CMK (cell line): ENCODE measurements at places on chromosomes 7 and 10.

DNA sequence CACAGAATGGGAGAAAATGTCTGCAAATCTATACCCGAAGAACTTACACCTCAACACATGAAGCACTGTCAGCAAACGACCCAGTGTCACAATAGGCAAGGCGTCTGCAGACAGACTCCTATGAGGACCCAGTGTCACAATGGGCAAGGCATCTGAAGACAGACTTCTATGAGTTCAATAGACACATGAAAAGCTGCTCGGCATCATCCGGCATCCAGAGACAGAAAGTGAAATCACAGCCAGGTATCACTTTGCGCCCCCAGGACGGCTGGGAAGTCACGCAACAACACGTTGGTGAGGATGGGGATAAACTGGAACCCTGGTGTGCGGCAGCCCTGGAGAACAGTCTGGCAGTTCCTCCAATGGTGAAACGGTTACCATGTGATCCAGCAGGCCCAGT is 273.2 kb downstream of the ELFN1 start:
- DNase-seq: no peak

DNA sequence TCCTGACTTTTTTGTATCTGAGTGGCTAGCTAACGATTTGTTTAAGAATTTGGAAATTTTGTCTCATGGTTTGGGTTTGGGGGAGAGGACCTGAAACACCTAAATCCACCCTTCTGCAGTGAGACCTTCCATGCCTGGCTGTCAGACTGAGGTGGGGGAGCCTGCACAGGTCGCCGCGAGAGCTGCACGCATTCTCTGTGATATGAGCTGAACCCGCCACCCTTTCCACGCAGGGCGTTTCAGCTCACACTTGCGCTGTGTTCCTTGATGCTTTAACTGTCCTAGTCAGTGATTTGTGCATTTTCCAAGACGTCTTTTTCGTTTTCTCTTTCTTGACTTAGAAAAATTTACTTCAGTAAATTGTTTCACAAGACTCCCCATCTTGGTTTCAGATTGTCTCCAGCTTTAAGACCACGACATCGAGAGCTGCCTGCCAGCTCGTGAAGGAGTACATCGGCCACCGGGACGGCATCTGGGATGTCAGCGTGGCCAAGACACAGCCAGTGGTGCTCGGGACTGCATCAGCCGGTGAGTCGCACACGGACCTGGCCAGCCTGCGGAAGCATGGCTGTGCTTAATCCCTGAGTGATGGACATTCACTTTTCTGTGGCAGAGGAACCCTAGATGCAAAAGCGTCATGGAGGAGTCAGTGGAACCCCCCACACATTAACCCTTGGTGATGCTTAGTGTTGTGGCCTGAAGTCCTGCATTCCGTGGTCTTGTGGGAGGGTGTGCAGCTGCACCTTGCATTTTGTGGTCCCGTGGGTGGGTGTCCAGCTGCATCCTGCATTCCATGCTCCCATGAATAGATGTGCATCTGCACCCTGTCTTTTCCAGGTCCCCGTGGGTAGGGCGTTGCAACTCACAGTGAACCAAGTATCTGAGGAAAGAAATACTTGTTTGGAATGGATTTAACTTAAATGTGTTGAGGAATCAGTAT is 28.1 kb downstream of the WDR37 start:
- DNase-seq: no peak

DNA sequence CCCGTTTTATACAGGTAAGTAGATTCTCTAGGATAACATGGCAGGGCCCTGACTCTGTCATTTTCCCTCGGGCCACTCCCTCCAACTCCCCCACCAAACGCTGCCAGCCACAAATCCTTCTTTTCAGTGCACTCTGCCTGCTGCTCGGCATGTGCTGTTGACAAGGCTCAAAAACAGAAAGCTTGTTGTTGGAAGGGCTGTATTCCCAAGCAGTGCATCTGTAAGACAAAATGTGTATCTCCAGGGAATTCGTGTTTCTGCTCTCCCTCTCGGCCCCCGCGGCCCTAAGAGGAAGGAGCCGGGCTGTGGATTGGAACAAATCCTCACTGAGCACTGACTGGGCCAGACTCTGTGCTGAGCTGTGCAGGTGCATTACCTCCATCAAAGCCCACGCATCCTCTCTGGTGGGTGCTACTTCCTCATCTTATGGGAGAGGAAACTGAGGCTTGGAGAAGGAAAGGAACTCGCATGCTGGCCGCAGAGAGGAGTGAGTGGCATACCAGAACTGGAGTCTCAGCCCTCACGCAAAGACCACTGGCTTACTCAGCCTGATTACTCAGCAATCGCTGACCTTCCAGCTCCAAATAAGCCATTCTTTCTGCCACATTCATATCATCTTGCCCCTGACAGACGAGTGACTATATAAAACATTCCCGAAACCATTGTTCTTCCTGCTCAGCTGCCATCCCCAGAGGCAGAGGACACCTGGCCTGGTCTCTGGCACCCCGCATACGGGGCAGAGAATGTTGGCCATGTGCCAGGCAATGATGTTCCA is 33.5 kb upstream of the ENO4 start:
- no peak for DNase-seq

GRCh38 chr10:30775779-30776591 is 146.4 kb upstream of the LYZL2 start:
- no peak for DNase-seq

GRCh38 chr10:86227501-86228258 is 138.9 kb downstream of the GRID1 start:
- no peak for DNase-seq

GRCh38 chr7:103564416-103564815 is 118.4 kb upstream of the SLC26A5 start:
- no peak for DNase-seq
